ENCODE measurements at places on chromosomes 7 and 10.

DNA sequence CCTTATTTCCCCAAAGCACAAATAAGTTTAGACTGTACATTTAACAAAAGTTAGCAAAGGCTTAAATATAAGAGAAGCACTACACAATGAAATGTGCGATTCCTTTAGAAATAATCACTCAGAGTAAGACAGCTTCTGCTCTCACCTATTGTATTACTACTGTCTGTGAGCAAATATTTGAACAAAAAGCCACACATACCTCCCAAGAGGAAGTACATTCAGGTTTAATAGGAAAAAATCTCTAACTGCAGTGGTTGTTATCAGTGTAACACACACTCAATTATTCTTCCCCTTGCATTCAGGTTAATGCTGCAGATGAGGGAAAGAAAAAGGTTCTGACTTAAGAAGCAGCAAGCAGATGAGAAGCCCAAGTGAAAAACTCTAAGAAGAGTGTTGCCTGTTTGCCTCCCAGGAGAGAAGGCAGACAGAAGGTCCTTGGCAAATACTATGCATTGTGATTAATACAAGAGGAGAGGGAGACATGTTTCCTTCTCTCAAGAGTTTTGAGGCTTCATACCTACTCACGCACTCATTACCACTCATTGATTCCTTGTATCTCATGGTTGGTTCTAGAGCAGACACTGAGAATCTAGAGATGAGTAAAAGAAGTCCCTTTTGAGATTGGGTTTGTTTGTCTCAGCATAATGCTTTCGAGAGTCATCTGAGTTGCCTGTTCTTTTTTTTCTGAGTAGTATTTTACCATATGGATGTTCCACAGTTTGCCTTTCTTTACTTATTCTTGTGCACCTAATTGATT is 13.6 kb downstream of the GIMAP4 start:
- DNase-seq: no peak

- DNase-seq: no peak
These were observed 36.2 kb downstream of the NOLC1 start for GRCh38 chr10:102188298-102188940.

DNA sequence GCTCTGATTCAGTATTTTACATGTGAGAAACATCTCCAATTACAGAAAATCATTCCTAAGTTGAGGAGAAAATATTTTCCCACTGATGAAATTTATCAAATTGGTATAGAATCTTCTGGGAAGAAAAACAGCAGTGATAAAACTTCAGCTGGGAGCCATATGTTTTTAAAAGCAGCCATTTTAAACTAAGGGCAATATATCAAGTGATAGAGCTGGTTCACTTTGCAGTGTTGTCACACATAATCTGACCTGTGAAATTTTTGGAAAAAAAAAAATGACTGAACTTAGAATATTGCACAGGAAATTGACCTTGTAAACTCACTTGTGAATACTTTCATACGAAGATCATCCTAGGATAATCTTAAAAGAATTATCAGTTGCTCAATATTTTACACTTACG is 10.5 kb upstream of the EZH2 start:
- no peak for DNase-seq

- no peak for DNase-seq
These were observed 159.2 kb downstream of the KCNMA1 start for GRCh38 chr10:77478247-77478961.

GRCh38 chr7:48289656-48290055 is 118.4 kb downstream of the ABCA13 start:
- DNase-seq: no peak

DNA sequence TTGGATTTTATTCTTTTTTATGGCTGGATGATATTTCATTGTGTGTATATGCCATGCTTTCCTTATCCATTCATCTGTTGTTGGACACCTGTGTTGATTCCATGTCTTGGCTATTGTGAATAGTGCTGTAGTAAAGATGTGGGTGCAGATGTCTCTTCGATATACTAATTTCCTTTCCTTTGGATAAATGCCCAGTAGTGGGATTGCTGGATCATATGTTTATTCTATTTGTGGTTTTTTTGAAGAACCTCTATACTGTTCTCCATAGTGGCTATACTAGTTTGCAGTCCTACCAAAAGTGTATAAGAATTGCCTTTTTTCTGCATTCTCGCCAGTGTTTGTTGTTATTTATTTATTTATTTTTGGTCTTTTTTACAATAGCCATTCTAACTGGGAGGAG is 159.8 kb downstream of the WNT2 start:
- DNase-seq: no peak

GRCh38 chr7:108455551-108455997 is 662 bp downstream of the NRCAM start:
- peak; percentile 64 for DNase-seq

DNA sequence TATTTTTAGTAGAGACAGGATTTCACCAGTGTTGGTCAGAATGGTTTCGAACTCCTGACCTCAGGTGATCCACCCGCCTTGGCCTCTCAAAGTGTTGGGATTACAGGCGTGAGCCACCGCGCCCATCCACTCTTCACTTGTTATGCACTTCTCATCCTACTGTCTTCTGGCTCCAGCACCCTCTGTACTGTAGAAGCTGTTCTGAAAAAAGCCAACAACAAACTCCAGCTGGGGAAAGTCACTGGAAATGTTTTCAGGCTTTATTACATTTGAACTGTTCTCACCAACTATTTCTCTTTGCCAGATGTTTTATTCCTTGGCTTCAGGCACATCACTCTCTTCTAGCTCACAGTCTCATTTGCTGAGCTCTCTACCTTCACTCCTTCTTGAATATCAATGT is 122.5 kb upstream of the EGR2 start:
- no peak for DNase-seq

GRCh38 chr10:43228783-43229207 is 38.1 kb downstream of the RASGEF1A start:
- no peak for DNase-seq

DNA sequence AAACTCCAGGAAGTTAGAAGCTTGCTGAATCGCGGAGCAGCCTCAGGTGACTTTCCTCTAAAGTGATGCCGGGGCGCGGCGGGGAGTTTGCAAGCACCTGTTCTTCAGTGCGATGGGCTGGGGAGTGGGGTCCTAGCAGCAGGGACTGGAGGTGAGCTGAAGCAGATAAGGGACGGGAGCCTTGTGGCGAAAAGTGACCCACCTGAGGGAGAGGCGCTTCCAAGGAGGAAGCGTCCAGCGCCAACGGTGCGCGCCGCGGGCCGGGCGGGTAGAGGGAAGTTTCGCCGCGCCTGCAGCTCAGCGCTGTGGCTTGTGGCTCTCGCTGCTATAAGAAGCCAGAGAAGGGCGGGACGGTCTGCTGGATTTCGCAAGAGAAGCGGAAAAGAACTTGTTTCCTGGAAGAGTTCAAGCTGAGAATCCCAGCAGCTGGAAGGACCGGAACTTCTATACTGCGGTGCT is at the start of gene STEAP4:
Gene STEAP4, minus strand, starts transcription at position 305 of the 459 bp plus-strand sequence. CDS start 22,625 bp downstream, outside the sequence.
- DNase-seq: peak; percentile 90
